ENCODE measurements at places on chromosomes 5 and 9.
A peak's percentile ranks its signal among the peaks of the same experiment; 100 is the strongest.

GRCh38 chr9:92715488-92716231, 45.7 kb upstream of the IPPK start:
- no peak for DNase-seq

- DNase-seq = no peak
These were observed 411 bp upstream of the GABRG2 start for GRCh38 chr5:162067162-162067561.

DNA sequence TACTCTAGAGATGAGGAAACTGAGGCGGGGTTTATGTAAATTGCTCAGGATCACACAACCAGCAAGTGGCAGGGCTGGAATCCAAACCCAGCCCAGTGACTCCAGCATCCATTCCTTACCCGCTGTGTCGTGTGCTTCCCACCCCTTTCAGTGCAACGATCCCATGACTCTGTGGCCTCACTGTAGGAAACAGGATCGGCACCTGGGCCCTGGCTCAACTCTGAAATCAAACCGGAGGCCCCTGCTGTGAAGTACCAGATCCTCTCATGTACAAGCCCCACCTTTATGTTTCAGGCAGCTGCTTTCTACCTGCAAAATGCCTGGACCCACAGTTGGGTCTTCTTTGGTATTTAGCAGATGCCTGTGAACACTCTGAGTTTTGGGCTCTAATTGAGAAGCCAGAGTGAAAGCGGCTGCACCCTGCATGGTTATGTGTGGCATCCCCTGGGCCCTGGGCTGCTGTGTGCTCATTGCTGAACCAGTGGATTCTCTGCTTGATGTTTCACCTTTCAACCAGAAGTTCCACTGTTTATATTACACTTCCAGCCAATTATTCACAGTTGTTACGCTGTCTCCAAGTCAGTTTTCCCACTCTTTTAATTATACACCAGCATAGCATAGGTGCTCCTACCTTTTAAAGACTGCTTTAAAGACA, 36.7 kb downstream of the ABLIM3 start:
- no peak for DNase-seq

- DNase-seq = no peak
These were observed 91.6 kb downstream of the UBE2QL1 start for GRCh38 chr5:6540111-6540827.

DNA sequence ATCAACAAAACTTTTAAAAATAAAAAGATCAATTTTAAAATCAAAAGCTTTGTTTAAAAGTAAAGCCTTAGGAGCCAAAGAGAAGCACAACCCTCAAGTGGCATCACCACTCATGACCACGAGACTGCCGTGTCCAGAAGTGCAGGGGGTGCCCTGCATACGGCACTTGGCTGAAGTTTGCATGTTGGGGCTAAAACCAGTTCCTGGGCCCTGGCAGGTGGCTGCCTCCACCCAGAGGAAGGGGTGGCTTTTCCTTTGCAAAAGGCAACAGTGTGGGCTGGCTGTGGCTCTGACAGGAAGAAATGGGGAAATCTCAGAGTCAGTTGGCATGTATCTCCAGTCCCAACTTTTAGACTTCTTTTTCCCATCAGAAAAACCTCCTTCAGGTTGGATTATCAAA, 15.3 kb downstream of the TRMO start:
- no peak for DNase-seq

DNA sequence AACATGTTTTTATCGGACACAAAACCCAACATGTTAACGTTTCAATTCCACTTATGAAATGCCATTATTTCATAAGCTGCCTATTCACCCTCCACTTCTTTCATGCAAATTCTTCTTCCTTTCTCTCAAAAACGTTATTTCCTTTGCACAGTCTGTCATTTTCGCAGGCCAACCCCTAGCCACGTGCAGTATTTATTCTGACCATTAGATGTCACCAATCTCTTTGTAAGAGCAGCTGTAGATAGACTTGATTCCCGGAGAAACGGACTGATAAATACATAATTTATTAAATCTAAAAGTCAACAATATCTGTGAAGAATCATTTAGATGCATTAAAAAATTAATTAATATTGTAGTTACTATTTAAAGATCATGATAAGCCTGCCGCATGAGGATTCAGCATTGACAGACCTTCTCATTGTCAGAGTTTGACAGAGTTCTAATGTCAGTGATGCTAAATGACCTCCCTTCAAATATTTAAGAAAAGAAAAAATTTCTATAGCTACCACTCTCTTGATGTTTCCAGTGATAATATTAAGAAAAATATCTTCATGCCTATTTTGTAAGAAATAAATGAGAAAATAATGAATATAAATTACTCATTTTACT, 933.6 kb downstream of the CDH12 start:
- peak; percentile 30 for DNase-seq

- DNase-seq = no peak
These were observed 67.8 kb downstream of the MEF2C start for GRCh38 chr5:88815050-88815789.

- no peak for DNase-seq
These were observed 45.4 kb downstream of the ANGPTL2 start for GRCh38 chr9:127076860-127077643.

Measured in NCI-H146 (cell line).